ENCODE measurements at places on chromosomes 11 and 22.

- DNase-seq, result no peak
Observed at GRCh38 chr11:120130991-120131760, 6.7 kb downstream of the TRIM29 start.

- no peak for DNase-seq
Observed at GRCh38 chr11:120272303-120272702, 32.4 kb downstream of the POU2F3 start.

DNA sequence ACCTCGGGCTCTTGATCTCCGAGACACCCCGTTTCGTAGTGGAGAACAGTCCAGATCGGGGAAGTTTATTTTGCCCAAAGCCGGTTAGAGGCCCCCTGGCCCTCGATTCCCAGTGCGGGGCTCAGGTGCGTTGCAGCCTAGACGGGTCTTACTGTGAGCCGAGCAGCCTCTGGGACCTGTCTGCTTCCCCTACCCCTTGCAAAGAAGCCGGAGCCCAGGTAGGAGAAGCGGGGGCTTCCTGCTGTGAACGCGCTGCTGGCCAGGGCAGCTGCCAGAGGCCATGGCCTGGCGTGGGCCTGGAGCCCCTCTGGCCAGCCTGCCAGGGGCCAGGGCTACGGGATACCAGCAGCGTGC, 621 bp downstream of the TSPO start:
- no peak for DNase-seq

GRCh38 chr11:36162883-36163434, 126.3 kb downstream of the COMMD9 start:
- no peak for DNase-seq

GRCh38 chr22:30922151-30922611, 46.4 kb downstream of the MORC2 start:
- DNase-seq, result no peak

DNA sequence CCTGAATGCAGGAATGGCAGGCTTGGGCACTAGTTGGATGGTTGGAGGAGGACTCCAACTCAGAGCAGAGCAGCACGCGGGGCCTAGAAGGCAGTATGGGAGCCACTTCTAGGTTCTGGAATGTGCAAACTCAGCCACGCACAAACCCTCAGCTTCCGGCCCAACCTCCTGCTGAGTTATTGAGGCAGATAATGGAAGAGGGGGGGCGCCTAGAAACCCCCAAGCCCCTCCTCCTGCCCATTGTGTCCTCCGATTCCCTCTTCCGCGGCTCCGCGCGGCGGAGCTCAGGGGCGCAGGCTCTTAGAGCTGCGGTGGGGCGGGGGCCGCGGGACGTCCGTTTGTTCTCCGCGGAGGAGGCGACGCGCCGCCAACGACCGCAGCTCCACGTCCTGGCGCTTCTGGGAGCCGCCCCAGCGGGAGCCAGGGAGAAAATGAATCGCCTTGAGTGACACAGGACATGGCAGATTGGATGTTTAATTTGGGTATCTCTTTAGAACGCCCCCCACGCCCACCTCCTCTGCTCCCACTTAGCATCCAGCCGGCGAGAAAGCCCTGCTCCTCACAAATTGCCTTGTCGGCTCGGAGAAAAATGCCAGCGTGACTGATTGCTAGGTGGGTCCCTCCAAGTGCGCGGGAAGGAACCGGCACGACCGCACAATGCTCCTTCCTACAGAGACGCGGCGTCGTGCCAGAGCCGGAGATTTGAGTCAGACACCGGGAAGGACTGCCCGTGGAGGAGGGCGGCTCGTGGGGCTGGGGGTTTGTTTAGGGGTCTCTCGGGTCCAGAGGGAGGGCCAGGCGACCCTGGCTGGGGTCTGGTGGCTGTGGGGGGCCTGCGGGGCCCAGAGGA, 144.6 kb downstream of the NECTIN1 start:
- no peak for DNase-seq

DNA sequence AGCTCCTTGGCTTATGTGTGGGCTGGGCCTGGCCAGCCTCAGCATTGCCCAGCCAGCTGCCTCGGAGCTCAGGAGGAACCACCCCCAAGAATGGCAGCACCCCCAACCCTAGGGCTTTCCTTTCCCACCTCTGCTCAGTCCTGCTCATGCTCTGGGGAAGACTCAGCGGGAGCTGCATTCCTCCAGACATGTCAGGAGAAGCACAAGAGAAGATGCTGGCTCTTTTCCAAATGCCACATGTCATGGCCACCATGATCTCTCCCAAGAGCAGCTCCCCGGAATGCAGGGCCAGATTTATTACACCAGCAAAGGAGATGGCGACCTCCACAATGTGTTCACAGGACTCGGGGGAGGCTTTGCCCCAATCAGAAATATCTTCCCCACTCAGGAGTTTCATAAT, 143.7 kb downstream of the PKNOX2 start:
- DNase-seq, result no peak

DNA sequence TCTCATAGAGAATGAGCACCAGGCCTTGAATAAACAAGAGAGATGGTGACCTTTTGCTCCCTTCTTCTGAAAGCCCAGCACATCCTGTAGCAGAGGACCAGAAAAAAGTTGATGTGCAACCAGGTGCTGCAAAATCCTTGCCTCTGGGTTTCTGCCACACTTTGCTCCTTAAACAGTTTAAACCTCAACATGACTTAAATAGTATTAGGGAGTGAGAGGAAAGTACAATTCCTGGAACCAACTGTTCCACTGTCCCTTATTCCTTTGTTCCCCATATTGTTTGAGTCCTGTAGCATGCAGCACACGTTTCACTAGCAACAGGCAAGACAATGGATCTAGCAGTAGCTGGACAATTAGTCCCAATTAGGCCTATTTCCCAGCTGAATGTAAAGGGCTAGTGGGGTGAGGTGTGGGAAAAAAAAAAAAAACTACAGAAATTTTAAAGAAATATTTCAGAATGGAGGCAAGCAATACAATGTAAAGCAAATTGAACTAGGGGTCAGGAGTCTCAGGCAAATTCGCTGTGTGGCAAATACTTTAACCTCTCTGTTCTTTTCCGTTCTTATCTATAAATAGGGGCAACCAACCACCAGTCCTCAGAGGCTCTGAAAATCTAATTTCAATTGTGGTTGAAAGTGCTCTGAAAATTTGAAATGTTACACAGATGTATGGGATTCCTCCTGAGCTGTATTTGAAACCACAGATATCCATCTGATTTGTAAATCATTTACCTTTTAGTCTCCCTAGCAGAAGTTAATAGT, 6.6 kb downstream of the MPPED2 start:
- no peak for DNase-seq

DNA sequence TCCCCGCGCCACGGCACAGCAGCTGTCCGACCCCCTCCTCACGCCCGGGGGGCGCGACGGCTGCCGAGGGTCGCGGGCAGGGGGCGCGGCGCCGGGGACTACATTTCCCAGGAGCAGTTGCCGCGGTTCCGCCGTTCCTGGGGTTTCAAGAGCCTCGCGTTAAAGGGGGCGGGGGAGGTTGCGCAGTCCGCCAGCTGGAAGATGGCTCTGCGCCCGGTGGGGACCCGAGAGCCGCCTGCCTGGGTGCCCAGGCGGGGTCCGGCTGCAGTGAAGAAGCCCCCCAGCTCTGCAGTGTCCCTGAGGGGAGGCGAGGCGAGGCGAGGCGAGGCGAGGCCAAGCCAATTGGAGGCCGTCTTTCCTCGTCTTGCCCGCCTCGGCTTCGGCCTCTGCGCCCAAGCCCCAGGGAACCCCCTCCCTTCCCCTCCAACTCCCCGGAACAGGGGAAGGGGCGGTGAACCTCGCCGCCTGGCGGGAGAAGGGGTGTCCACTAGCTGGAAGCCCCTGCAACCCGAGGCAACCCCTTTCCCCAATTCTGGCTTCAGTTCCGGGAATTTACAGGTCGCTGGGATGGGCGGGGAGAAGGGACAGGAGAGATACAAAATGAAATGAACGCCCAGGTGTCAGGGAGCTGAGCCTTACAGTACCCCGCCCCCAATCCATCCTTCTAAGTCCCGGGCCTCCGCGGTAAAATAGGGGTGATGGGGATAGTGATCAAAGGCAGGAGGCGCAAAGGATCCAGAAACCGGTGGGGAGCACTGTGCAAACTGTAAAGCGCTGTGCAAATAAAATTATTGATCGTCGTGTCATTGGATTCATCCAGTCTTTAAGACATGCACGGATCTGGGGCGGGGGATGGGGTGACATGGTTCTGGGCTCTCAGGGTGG, 5.2 kb upstream of the GCAT start:
- DNase-seq, result no peak

All from non-pigmented ciliary epithelial cell (primary cell).